ENCODE measurements at places on chromosomes 13 and 19.

DNA sequence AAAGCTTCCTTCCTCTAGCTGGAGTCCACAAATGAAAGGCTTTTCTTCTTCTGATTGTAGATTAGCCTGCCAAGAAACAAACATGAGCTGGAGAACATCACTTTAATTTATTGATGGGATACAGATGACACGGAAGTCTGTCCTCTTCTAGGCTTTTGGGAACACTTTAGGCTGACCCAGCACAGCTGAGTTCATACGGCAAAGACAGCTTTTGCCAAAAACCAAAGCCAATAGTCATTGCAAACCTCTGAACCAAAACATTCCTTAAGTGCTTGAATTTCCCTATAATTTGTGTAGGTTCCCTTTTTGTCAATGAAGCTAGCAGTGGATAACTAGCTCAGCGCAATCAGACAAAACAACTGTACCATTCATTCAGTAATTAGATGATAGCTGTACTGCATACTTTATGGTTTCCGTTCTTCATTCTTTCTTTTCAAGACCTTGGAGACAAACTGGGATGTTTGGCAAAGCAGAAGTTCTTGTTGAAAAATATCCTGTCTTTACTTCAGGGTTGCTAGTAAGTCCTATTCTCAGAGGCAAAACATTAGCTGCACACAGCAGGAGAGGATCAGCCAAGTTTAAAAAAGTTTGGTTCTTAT is 95.7 kb upstream of the SPRY2 start:
- DNase-seq, result no peak

DNA sequence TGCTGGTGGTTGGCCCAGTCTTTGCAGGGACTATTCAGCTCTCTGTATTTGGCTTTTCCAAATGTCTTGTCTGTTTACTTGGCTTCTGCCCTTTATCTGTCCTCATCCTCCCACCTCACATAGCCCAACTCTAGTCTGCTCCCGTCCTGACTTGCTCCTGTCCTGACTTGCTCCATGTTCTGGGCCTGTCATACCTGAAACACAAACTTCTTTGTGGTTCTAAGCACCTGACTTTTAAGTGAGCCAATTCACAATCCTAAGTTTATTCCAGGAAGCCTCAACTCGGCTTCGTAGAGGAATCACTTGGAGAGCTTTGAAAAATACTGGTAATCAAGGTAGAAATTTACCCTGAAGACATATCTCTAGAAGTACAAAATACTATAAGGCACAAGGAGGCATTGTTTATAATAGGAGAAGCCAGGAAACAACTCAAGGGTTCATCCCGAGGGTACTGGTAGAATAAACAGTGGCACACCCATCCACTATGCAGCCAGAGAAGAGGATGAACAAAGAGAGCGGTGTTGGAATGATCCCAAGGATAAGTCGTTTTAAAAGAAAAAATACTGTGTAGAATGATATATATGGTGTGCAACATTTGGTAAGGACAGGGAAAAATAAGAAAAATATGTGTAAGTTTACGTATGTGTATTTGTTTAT is 284.5 kb downstream of the FGF14 start:
- no peak for DNase-seq

GRCh38 chr19:6853868-6854267 is 33.5 kb upstream of the ADGRE1 start:
- DNase-seq, result no peak

GRCh38 chr19:10580979-10581631 is 6.0 kb downstream of the AP1M2 start:
- DNase-seq, result peak; percentile 73

- no peak for DNase-seq
Measured at GRCh38 chr13:24491845-24492244, 20.7 kb downstream of the PARP4 start.

DNA sequence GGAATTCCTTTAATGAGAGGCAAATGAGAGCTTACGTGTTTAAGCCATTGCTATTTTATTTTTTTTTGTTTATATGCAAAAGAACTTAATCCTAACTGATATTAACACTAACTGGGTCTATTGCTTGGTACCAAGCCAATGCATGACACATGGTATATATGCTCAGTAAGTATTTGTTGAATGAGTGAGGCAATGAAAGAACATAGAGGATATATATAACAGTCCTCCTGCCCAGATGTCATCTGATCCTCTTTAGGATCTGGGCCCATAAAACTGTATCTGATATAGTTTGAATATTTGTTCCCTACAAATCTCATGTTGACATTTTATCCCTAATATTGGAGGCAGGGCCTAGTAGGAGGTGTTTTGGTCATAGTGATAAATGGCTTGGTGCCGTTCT is 13.0 kb upstream of the ALOX5AP start:
- no peak for DNase-seq

GRCh38 chr13:102508411-102508810 is 88.4 kb upstream of the TPP2 start:
- DNase-seq, result no peak

DNA sequence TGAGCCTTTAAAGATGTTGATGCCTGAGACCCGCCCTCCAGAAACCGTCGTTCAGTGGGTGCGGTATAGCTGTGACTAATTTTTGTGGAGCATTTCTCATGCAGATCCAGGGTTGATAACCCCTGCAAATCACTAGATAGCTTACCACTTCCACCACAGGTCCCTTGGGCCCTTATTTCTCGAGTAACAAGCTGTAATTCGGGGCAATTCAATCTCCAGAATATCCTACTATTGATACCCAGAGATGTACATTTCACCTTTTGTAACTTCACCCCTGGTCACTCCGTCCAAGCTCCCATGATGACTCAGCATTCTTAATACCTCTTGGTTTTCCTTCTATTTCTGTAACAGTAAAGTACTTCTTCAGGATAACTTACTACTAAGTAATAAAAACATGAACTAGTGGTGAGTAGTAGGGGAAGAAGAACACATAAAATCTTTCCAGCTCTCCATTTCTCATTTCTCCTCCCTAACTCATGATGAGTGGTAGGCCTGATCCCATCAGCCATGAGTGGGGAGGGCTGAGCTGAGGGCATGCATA is 71.9 kb upstream of the UBL3 start:
- no peak for DNase-seq

DNA sequence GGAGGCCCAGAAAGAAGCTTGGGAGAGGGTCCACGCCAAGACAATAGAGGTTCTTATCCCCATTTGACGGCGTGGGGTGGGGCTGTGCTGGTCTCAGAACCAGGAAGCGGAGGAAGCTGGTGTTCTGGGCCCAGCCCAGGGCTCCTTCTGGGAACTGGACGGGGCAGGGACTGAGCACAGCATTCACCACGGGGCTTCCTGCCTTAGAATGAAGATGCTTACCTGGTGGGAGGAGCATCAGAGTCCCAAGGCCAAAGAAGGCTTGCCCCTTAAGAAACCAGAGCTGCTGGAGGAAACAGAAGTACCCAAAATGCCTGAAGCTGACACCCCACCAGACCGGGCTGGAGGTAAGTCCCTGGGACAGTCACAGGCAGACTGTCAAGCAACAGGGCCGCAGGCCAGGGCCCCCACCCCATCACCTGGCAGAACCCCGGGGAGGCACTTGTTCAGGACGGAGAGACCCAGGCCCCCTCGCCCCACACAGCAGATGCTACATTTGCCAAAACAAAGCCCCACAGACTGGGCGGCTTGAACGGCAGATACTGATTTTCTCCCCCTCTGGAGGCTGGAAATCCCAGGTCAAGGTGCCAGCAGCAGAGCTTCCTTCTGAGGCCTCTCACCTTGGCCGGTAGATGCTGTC is 17.8 kb upstream of the IGLON5 start:
- no peak for DNase-seq

GRCh38 chr13:67515895-67516294 is 285.8 kb upstream of the PCDH9 start:
- no peak for DNase-seq

GRCh38 chr13:73939603-73940002 is 194.6 kb downstream of the KLF12 start:
- DNase-seq, result no peak

DNA sequence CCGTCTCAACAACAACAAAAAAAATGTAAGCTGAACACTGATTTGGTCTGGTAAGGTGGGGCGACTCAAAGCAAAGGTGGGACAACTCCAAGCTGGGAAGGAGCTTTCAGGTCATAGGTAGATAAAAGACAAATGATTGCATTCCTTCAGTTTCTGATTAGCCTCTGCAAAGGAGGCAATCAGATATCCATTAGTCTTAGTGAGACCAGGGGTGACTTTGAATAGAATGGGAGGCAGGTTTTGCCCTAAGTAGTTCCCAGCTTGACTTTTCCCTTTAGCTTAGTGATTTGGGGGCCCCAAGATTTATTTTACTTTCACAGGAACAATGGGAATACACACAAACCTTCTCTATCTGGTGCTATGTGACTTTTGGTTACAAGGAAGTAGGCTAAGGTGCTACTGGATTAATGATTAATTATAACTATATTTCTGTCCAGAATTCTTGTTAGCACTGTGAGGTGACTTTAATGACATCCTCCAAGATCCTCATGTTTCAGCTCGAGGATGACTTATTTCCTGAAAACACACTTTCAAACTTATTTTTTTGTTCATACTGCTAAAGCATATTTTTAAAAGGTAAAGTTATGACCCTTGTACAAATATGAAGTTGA is 10.6 kb upstream of the MTRF1 start:
- no peak for DNase-seq

DNA sequence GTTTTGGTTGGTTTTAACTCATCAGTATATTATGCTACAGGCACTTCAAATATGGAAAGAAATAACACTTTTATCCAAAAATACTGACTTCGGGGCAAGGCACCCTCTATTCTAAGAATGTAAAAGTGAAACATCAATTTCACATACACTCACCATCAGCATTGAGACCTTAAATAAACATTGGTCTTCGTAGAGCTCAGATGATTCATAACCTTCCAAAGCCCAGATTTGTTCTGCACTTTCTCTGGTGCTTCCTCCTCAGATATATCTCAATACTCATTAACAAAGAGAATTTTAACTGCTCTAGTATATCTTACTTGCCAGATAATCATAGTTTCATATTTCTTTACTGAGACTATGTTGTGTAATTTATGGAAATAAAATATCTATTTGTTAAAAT is 794.3 kb downstream of the LIG4 start:
- DNase-seq, result no peak

- no peak for DNase-seq
Measured at GRCh38 chr19:43699506-43700394, 16.1 kb upstream of the IRGC start.

DNA sequence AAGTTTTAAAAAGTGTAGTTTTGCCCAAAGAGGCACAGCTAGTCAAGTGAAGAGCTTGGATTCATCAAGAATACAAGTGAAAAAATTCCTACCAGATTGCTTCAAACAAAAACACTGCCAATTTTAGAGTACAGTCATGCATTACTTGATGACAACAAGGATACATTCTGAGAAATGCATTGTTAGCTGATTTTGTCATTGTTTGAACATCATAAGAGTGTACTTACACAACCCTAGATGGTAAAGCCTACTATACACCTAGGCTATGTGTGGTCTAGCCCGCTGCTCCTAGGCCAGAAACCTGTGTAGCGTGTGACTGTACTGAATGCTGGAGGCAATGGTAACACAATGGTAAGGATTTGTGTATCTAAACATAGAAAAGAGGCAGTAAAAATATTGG is 41.1 kb downstream of the TMTC4 start:
- no peak for DNase-seq

DNA sequence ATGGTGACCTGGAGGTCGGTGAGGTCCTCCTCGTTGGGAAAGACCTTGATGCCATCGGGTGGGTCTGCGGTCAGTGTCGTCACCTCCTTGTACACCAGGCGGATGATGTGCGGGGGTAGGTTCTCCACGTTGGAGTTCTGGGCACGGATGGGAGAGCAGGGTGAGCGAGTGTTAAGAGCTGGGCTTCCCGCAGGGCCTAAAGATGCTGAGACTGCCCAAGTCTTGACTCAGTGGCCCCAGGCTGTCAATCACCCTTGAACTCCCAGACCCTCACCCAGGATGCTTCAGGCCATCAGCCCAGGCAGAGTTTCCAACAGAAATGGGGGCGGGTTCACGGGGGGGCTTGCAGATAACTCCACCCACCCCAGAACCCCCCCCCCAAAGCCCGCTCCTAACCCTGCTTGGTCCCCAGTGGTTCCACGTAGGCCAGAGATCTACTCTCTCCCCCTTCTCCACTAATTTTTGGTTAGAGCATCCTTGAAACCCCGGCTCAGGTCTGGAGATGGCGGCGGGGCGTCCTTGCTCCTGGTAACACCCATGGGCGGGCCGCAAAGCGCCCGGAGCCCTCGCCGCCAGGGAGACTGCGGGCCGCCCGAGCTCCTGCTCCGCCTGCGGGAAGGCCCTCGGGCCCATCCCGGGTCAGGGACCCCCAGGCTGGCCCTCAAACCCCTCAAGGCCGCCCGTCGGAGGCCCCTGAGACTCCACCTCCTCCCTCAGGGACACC is 600 bp downstream of the UBE2S start:
- no peak for DNase-seq

GRCh38 chr19:873561-874041 is 14.1 kb downstream of the CFD start:
- DNase-seq, result no peak

- DNase-seq, result no peak
Measured at GRCh38 chr13:23889615-23890607, 711 bp upstream of the MIPEP start.

DNA sequence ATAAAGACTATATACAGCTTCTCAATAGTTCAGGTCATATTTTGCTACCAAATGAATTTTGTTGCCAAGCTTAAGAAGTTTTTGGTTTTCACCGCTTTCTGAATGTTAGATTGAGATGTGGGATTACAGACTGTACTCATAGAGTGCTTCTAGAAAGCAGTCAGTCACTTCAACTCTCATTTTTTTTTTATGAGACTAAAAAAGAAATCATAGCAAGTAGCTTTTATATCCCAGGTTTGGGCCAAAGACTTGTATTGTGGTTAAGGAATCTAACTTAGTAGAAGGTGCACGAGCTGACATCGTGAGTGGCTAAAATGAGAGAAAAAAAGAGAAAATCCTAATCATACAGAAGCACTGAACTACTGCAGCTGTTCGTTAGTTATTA is 2.2 kb upstream of the USPL1 start:
- no peak for DNase-seq

- no peak for DNase-seq
Measured at GRCh38 chr13:32323912-32324311, 8.6 kb downstream of the BRCA2 start.

GRCh38 chr13:27168906-27169657 is 2.5 kb downstream of the USP12 start:
- no peak for DNase-seq

DNA sequence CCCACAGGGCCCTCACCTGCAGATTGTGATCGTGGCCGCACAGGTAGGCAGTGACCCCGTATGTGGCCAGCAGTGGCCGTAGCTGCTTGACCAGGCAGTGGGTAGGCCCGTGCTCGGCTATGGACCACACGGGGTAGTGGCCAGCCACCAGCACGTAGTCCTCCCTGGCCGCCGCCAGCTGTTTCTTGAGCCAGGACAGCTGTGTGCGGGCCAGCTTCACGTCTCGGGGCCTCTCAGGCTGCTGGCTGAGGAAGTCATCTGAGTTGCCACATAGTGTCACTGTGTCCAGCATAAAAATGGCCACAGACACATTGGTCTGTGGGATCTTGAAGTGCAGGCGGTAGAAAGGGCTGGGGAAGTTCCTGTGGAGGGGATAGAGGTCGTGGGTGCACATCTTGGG is 1.2 kb downstream of the ACP5 start:
- no peak for DNase-seq

Data from HS-27A (cell line).